GM04503 (cell line): ENCODE measurements at places on chromosomes 13 and 19.

DNA sequence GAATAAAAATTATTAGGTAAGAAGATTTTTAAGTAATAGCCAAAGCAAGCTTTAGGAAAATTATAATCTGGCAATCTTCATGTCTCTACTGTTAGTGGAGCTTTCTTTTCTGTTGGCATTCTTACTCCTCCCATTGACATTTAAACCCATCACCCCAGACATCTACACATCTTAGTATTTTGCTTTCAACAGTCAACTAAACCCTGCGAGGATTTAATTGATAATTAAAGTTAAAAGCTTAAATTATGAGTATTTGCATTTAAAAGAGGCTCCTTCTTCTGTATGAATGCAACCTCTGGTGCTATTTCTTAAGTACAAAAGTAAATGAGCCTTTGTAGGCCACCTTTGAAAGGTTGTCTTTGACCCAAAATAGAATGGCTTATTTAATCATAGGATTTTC, 148.1 kb downstream of the DACH1 start:
- DNase-seq: no peak

- no peak for DNase-seq
Observed at GRCh38 chr13:97116754-97117153, 105.4 kb upstream of the MBNL2 start.

GRCh38 chr19:51692468-51692867, 662 bp upstream of the SPACA6 start:
- no peak for DNase-seq

- DNase-seq: no peak
Observed at GRCh38 chr19:49497047-49497788, 984 bp downstream of the RPS11 start.

DNA sequence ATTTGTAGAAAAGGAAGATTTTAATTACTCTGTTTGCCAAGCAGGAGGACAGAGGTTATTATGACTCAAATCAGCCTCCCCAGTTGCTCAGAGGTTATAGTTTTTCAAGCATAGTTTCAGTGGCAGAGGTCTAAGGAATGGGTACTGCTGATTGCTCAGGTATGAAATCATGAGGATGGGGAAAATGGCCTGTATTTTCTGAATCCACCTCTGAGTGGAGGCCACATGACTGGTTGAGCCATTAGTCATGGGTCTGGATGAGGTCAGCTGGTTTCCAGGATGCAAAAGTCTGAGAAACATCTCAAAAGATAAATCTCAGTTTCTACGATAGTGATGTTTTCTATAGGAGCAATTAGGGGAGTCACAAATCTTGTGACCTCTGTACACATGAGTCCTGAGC, 62.8 kb upstream of the CEACAM8 start:
- no peak for DNase-seq

- no peak for DNase-seq
Observed at GRCh38 chr13:31903111-31903815, 128.3 kb upstream of the FRY start.

DNA sequence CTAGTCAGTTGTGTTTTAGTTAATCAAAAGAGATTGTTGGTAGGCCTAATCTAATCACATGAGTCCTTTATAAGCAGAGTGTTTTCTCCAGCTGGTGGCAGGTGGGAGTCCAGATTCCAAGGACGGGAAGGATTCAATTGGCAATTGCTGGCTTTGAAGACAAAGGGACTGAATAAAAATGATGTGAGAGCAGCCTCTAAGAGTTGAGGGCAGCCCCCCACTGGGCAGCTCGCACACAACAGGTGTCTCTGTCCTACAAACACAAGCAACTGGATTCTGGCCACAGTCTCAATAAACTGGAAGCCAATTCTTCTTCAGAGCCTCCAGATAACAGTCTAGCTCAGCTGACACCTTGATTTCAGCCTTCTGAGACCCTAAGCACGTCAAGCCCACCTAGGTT, 915.2 kb downstream of the PCDH9 start:
- no peak for DNase-seq

DNA sequence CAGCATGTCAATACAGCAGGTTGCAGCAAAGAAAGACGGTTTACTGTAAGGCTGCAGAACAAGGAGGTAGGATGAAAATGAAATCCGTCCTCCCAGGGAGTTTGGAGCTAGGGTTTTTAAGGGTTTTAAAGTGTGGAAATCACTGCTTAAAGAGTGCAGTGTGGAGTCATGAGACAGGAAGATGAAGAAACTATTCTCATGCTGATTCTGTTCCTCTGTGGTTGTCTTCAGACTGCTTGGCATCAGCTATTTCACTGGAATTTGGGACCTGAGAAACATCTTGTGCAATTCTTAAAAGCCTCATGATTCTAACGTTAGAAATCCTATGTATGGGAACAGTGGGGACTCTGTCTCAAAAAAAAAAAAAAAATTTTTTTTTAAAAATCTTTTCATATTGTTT, 11.4 kb downstream of the ZNF331 start:
- DNase-seq: peak; percentile 79

- no peak for DNase-seq
Observed at GRCh38 chr19:55672418-55672817, 2.6 kb upstream of the EPN1 start.

DNA sequence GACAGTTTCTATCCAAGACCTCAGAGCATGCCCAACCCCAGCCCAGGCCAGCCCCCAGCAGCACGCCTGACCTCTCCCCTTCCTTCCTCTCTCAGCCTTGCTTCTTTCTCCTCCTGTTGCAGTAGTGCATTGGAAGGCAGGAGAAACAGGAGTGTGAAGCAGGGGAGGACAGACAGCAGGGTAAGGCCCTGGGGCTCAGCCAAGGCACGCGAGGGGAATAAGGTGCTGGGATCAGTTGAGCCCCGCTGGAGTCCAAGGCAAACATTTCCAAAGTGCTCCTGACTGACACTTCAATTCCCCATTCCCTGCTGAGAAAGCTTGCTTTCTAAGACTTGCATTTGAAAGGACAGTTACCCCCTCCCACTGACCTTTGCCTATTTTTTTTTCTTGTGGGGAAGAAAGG, 73.1 kb upstream of the OLFM4 start:
- no peak for DNase-seq

DNA sequence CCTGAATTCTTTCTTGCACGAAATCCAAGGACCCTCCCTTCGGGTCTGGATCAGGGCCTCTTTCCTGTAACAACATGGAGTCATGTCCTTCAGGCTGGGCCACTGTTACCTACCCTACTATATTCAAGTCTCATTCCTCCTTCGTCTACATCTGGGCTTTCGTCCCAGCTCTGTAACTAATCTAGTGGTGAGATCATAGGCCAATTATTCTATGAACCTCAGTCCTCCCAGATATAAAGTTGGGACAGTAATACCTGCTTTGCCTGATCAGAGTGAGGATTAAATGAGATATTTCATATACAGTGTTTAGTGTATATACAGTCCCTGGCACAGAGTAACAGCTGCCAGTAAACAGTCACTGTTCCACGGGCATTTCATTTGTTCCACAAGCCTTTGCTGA, 48.3 kb upstream of the ATP12A start:
- no peak for DNase-seq

GRCh38 chr19:7596211-7596937, 711 bp downstream of the CAMSAP3 start:
- no peak for DNase-seq

- DNase-seq: no peak
Observed at GRCh38 chr19:50607874-50608785, 31.6 kb downstream of the SYT3 start.
